ENCODE measurements at places on chromosomes 16 and 17.

DNA sequence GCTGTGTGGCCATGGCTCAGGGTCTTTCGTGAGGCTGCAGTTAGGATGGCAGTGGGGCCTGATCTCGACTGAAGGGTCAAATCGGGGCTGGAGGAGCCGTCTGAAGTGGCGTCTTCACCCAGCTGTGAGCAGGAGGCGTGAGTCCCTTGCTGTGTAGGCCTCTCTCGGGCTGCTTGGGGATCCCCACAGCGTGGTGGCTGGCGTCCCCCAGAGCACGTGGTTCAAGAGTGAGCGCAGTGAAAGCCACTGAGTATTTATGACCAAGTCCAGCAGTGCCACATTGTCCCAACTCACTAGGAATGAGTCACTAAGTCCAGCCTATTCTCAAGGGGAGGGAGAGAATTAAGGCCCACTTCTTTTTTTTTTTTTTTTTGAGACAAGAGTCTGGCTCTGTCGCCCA, 11.7 kb upstream of the TCF25 start:
- DNase-seq = no peak

DNA sequence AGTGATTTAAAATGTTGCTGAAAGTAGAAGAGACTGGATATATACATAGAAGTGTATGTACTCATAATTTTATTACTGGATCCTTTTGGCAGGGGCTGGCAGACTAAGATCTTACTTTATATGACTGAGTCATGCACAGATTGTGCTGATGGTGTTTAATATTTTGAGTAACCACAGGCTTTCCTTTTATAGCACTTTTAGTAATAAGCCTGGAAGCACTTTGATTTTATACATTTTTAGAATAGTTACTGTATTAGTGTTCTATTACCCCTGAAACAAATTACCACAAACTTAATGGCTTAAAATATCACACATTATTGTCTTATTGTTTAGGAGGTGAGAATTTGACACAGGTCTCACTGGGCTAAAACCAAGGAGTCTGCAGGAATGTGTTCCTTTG, 113.4 kb upstream of the CDH8 start:
- DNase-seq = no peak

DNA sequence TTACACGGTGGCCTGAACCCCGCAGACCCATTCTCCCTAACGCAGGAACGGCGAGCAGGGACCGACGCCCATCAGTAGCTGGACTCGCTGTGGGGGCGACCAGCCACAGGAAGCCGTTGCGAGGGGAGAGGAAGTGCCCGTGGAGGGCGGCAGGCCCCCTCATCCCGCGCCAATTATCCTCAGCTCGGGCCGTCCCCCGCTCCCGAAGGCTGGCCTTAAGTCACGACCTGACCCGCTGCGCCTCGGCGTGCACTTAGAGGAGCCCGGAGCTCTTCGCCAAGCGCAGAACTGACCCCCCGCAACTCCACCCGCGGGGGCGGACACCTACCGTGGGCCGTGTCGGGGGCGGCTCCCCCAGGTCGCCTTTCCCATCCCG, 401 bp downstream of the ARL16 start:
- no peak for DNase-seq

DNA sequence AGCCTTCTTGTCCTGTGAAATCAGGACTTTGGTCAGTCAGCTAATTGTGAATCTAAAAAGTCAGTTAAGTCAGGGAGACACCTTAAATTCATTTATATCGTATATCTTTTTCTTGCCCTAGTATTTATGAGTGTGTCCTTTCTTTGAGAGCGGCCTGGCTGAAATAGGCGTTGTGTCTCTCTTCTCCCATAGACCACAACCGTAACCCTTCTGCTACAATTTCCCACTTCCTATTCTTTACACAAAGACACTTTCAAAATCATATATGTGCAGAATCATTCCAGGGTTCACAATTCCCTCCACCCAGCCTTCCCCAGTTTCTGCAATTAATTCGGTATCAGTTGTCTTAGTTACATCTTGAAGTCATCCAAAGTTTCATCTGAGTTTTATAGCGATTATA, 14.0 kb upstream of the COTL1 start:
- no peak for DNase-seq

DNA sequence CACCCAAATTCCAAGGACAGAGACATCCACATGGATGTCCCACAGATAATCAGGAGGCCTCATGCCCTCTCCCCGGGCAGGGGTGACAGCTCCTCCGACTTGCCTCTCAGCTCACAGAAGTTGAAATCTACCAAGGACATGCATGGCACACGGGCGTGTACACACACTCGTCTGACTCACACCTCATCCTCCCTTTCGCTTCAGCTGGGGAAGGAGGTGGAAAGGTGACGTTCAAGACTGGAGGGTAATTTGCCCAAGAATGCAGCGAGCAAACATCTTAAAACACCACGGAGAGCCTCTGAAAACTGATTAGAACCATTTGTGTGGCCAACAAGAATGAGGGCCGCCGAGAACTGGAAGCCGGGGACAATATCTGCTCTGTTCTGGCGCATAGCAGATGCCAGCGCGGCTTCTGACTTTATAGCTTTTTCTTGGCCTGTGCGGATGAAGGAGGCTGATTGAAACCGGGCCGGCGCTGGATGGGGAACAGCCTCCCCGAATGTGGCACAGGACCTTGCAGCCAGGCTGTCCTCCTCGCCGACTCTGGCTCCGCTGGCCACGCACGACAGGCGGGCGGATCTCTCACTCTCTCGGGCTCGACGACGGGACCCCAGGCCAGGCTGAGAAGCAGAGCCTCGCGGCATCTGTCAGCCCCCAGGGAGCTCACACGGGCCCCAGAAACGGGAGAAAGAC, 100.9 kb downstream of the C16orf95 start:
- DNase-seq = no peak

- DNase-seq = no peak
Measured at GRCh38 chr16:31453255-31454204, 5.8 kb upstream of the ARMC5 start.

DNA sequence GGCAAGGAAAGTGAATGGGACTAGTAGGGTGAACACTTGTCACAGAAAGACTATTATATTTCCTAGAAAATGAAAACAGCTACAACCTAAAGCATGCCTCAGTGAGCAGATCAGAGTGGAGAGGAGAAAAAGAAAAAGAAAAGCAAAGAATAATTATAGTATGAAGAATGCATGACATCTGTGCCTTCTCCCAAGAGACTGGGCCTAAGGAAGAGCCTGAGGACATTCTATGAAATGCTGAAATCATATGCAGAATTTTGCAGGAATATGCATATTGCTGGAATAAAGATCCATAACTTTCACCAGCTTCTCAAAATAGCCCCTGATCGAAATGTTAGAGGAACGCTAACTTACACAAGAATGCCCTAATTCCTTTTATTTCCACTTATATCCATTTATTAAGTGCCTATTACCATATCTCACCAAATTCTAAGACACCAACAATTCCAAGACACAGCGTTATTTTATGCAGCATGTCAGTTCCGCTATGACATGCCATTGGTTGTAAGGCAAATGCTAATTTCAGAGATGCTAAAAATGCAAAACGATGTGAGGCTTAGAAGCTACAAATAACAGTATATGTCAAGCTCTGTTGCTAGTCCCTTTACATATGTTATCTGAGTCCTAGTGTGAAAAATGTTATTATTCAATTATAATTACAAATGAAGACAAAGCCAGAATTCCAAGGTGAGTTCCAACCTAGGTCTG, 171.0 kb downstream of the SLC39A11 start:
- DNase-seq = no peak

GRCh38 chr17:68665373-68665772, 64.2 kb upstream of the FAM20A start:
- no peak for DNase-seq

All from stimulated activated CD8-positive, alpha-beta memory T cell treated with anti-CD3 and anti-CD28 coated beads, Interleukin-2, amount 100 ng/mL, for 48 hours (primary cell).